ENCODE measurements at places on chromosomes 4 and X.

DNA sequence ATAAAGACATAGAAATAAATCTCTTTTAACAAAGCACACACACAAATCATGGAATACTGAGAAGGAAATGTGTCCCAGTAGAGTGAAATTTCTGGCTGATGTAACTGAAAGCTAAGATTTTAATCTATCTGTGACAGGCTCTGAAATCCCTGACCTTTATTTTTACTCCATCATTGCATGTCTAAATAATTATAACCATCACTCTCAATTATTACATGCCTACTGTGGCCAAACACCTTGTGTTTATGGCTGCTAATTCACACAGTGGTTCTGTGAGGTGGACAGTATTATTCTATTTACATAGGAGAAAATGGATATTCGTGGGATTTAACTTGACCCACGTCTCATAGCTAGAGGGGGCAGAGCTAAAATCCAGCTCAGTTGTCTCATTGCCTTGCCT lies 438.1 kb downstream of the TLL1 start:
- no peak for DNase-seq

GRCh38 chr4:182139491-182139890 lies 103.7 kb upstream of the TENM3 start:
- DNase-seq = no peak

GRCh38 chr4:138967313-138967712 lies 48.3 kb upstream of the NOCT start:
- DNase-seq = no peak

- DNase-seq = no peak
Observed at GRCh38 chrX:105696870-105697269, 125.5 kb upstream of the NRK start.

GRCh38 chrX:39203427-39203826 lies 402.2 kb downstream of the MID1IP1 start:
- no peak for DNase-seq

GRCh38 chrX:28391528-28391927 lies 195.7 kb upstream of the IL1RAPL1 start:
- no peak for DNase-seq

All from H1 (cell line).